ENCODE measurements at places on chromosomes 1 and 21. TPM values are rescaled to one million over a fixed set of nuclear protein-coding genes. Genes with fewer than 3 reads are reported as not detected.

DNA sequence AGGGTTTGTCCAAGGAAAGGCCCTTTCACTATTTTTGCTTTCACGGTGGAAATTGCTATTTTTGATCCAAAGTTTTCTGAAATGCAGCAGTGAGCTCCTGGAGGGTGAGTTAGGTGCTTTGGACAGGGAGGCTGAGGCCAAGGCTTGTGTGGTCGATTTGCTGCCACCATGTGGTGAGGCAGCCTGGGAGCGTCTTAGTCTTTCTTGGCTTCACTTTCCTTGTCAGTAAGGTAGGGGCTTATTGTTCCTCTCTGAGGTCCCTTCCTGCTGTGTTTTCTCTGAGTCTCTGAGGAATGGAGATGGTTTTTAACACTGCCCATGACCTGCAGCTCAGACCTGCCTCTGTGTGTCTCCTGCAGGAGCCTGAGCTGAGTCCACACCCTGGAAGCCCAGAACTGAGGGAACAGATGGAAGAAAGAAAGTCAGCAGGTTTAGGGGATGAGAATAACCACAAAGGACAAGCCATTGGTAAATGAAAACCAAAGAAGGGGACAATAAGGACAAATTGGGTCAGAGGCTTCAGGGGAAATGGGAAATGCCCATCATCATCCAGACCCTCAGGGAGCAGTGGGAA lies 20.1 kb upstream of the S100A10 start:
- H3K4me1 ChIP-seq, result no peaks in the 10 kb centered on the region
- ATAC-seq, result no peak
- peaks cover 3% of the 10 kb centered on the region for H3K27me3 ChIP-seq
- H3K36me3 ChIP-seq, result no peaks in the 10 kb centered on the region
- no peak overlapping the region for H3K4me3 ChIP-seq

The RGS13 gene
- not detected for total RNA-seq

The GUCA2B gene
- total RNA-seq, result not detected

DNA sequence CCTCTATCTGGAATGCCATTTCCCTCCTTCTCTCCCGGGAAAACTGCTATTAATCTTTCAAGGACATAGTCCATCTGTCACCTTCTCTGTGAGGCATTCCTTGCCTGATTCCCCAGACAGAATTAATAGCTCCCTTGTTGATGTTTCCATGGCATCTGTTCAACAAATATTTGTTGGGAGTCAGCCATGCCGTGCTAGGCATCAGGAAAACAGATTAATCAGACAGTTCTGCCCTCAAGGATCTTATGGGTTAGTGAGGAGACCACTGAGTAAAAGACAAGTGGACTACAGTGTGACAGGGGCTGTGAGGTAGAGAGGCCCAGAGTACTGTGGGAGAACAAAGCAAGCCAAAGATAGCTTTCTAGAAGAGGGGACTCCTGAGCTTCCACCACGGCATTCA lies 11.4 kb upstream of the MAGOH start:
- H3K4me3 ChIP-seq, result no peak overlapping the region
- no peaks in the 10 kb centered on the region for H3K27me3 ChIP-seq
